Activated CD8-positive, alpha-beta T cell treated with anti-CD3 and anti-CD28 coated beads for 36 hours (primary cell): ENCODE measurements at places on chromosomes 13 and 19.

GRCh38 chr19:35714601-35715354 is 3.0 kb upstream of the KMT2B start:
- peak; percentile 72 for DNase-seq

- DNase-seq: no peak
Measured at GRCh38 chr19:46480415-46480814, 9.1 kb upstream of the PNMA8A start.

DNA sequence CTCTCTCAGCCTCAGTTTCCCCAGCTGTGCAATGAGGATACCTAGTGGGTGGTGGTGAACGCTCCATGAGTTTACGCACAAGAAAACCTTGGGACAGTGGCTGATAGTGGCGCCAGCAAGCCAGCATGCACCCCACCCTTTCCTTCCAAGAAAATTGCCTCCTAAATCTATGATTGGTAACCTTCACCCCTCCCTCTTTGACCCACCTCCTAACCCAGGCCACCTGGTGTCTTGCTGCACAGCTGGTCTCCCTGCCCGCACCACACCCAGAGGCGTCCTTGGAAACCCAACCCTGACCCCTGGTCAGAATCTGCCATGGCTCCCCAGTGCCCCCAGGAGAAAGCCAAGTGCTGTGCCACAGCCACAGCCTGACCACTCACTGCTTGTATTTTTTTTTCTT is 22.8 kb upstream of the BCL3 start:
- no peak for DNase-seq

- no peak for DNase-seq
Measured at GRCh38 chr13:44546164-44546563, 30.0 kb downstream of the TSC22D1 start.

- DNase-seq: peak; percentile 35
Measured at GRCh38 chr19:17718550-17718946, 732 bp upstream of the MAP1S start.

DNA sequence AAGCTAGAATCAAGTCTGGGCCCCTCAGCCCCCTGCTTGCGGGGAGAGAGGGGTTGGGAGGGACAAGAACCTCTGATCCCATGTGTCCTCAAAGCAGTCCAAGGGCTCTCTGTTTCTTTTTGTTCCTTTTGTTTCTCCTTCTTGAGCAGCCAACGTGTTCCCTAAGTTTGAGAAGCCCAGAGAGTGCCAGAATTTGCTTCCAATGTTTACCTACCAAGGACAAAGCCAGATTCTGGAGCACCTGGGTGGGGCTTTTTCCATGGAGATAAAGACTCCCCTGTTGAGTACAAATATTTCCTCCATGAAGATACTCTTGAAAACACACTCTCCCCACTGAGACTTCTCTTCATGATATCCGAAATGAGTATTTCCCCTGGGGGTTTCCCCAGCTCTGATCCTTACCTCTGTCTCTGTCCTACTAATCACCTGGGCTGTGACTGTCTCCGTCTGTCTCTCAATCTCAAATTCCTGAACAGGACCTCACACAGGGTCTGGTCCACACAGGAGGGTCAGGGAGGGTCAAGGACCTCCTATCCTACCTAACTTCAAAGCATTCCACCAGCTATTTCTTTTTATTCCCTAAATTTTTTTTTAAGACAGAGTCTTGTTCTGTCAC is 27.4 kb downstream of the CD177 start:
- no peak for DNase-seq
